ENCODE measurements at places on chromosomes 7 and 10. TPM values are rescaled to one million over a fixed set of nuclear protein-coding genes. Genes with fewer than 3 reads are reported as not detected.
A peak's percentile ranks its signal among the peaks of the same experiment; 100 is the strongest.

- no peaks in the 10 kb centered on the region for H3K27me3 ChIP-seq
- H3K4me1 ChIP-seq = no peaks in the 10 kb centered on the region
- H3K27ac ChIP-seq = no peak overlapping the region
- no peak overlapping the region for H3K4me3 ChIP-seq
These were observed 60.8 kb downstream of the ZNF438 start for GRCh38 chr10:30970760-30971460.

DNA sequence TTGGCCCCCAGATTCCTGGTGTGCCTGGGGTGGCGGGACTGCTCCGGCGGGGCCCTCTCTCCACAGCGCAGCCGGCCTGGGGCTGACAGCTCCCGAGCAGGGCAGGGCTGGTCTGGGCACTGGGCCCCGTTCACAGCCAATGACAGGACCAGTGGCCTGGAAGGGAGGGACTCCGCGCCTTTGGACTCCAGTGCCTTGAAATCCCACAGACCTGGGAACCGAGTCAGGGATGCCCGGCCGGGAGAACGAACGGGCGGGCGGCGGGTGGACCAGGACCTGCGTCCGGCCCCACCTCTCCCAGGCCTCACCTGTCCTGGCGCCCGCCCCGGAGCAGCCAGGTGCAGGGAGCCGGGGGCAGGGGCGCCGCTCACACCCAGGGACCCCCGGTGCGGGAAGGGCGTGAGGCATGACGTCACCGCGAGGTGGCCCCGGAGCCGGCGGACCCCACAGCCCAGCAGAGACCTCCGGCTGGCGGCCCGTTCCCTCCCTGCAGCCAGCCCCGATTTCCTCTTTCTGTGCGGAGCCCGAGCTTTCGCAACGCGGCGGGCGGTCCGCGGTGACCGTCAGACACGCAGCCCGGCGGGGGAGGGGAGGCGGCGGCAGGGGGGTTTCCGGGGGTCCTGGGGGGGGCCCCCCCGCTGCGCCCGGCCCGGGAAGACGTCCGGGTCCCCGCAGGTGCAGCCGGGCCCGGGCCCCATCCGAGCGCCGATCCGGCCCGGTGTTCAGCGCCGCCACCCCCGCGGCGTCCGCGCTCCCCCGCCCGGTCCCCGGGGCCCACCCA, 743 bp downstream of the ADAP1 start:
- no peaks in the 10 kb centered on the region for H3K36me3 ChIP-seq
- H3K27ac ChIP-seq = peak overlapping the region; percentile 86
- no peak for DNase-seq
- H3K4me1 ChIP-seq = peaks cover 19% of the 10 kb centered on the region

GRCh38 chr10:70939441-70940003, 51.2 kb upstream of the PCBD1 start:
- no peaks in the 10 kb centered on the region for H3K36me3 ChIP-seq
- H3K4me3 ChIP-seq = no peak overlapping the region
- DNase-seq = no peak

GRCh38 chr7:121525155-121525819, 129.2 kb upstream of the FAM3C start:
- no peak overlapping the region for H3K27ac ChIP-seq
- H3K4me3 ChIP-seq = no peak overlapping the region
- H3K36me3 ChIP-seq = no peaks in the 10 kb centered on the region

DNA sequence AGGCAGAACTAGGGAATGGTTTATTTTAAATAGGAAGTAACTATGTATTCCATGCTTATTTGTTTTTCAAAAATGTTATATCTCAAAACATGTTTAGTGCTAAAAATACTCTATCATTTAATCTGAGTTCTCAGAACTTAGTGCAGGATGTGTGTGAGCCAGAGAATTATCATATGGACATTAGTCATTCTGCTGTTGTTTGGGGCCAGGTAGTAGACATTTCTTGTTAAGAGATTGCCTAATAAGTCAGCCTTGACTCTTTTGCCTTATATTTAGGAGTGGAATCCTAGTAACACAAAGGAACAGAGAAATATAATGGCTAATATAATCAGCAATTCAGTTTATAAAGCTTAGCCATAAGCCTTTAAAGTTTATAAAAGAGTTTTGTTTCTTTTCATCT, 149.8 kb downstream of the CCSER2 start:
- no peak for DNase-seq
- no peak overlapping the region for H3K4me3 ChIP-seq
- H3K27ac ChIP-seq = no peak overlapping the region
- H3K36me3 ChIP-seq = peaks cover 29% of the 10 kb centered on the region

DNA sequence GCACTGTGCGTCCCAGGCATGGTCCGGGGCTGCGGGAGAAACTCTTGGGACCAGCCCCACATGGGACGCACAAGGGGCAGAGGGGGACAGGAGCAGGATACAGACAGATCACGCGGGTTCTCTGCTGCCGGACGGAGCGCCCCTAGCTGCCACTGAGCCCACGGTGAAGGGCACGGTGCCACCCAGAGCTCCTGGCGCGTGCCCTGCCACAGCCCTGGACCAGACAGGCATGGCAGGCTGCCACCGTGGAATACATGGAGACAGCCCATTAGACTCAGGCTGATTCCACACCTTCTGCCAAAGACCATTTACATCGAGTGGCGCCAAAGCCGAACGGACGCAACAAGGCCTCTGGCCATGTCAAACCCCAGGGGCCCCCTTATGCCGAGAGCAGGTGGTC, 90.4 kb downstream of the MAD1L1 start:
- no peaks in the 10 kb centered on the region for H3K4me1 ChIP-seq
- H3K4me3 ChIP-seq = no peak overlapping the region
- no peaks in the 10 kb centered on the region for H3K27me3 ChIP-seq
- H3K36me3 ChIP-seq = peaks cover 12% of the 10 kb centered on the region
- no peak overlapping the region for H3K27ac ChIP-seq

DNA sequence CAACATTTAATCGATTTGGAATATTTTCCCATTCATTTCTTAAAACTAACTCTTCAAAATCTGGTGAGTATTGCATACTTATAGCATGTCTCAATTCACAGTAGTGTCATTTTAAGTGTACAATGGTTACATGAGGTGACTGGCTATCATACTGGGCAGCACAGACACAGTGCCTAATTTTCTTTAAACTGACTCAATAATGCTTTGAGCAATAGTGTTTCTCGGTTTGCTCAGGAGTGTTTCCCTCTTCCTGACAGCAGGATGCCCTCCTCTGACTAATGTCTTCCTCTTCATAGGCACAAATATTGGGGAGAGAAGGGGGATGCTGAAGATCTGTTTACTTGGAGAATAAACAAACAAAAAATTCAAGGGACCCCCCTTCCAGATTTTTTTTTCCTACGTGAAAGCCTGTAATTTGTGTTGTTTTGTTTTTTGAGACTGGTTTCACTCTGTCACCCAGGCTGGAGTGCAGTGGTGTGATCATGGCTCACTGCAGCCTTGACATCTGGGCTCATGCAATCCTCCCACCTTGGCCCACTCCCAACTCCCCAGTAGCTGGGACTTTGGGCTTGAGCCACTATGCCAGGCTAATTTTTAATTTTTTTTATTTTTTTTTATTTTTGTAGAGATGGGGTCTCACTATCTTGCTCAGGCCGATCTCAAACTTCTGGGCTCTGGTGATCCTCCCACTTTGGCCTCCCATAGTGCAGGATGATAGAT, 2.2 kb downstream of the MRC1 start:
- no peaks in the 10 kb centered on the region for H3K27me3 ChIP-seq
- H3K4me3 ChIP-seq = peak overlapping the region; percentile 28
- no peak for DNase-seq
- no peaks in the 10 kb centered on the region for H3K4me1 ChIP-seq
- H3K27ac ChIP-seq = no peak overlapping the region
- no peaks in the 10 kb centered on the region for H3K36me3 ChIP-seq

GRCh38 chr7:64908358-64908757, 5.3 kb downstream of the ZNF273 start:
- H3K27ac ChIP-seq = no peak overlapping the region
- no peak for DNase-seq
- H3K36me3 ChIP-seq = no peaks in the 10 kb centered on the region
- peaks cover 43% of the 10 kb centered on the region for H3K4me1 ChIP-seq

GRCh38 chr10:34771525-34771924, 43.6 kb downstream of the PARD3 start:
- no peak overlapping the region for H3K4me3 ChIP-seq
- no peak for DNase-seq
- peaks cover 28% of the 10 kb centered on the region for H3K4me1 ChIP-seq
- H3K36me3 ChIP-seq = no peaks in the 10 kb centered on the region
- no peaks in the 10 kb centered on the region for H3K27me3 ChIP-seq

- H3K36me3 ChIP-seq = no peaks in the 10 kb centered on the region
- peaks cover 6% of the 10 kb centered on the region for H3K4me1 ChIP-seq
- no peak overlapping the region for H3K27ac ChIP-seq
- H3K27me3 ChIP-seq = no peaks in the 10 kb centered on the region
These were observed 16.3 kb upstream of the SAR1A start for GRCh38 chr10:70186571-70186970.

DNA sequence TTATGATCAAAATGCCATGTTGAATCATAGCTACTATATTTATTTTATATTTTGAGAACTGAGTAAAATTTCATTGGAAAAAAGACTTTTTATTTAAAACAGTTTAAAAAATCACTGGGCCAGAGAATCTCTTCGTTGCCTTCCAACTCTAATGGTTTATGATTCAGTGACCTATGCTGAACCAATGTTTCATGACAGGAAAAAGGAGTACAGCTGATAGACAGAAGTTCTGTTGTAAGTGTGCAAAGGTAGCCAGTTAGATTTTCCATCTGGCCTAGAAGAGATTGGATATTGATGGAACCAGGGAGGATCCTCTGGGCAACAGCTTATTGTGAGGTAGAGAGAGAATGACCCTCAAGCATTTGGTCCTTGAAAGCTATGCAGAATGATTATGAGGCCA, 745.8 kb downstream of the SUGCT start:
- no peaks in the 10 kb centered on the region for H3K36me3 ChIP-seq
- H3K4me3 ChIP-seq = no peak overlapping the region
- H3K27me3 ChIP-seq = no peaks in the 10 kb centered on the region
- H3K27ac ChIP-seq = no peak overlapping the region
- DNase-seq = no peak

GRCh38 chr10:78298835-78299234, 265.2 kb downstream of the RPS24 start:
- no peaks in the 10 kb centered on the region for H3K36me3 ChIP-seq
- no peaks in the 10 kb centered on the region for H3K27me3 ChIP-seq
- DNase-seq = no peak
- H3K27ac ChIP-seq = no peak overlapping the region
- no peak overlapping the region for H3K4me3 ChIP-seq

GRCh38 chr10:98404571-98405359, 10.2 kb downstream of the PYROXD2 start:
- no peak overlapping the region for H3K4me3 ChIP-seq
- no peak for DNase-seq
- no peak overlapping the region for H3K27ac ChIP-seq
- peaks cover 7% of the 10 kb centered on the region for H3K4me1 ChIP-seq

GRCh38 chr7:116152276-116152675, 58.1 kb upstream of the TES start:
- no peak for DNase-seq
- no peaks in the 10 kb centered on the region for H3K4me1 ChIP-seq
- H3K36me3 ChIP-seq = no peaks in the 10 kb centered on the region
- H3K4me3 ChIP-seq = no peak overlapping the region
- no peak overlapping the region for H3K27ac ChIP-seq
- no peaks in the 10 kb centered on the region for H3K27me3 ChIP-seq

GRCh38 chr10:80870282-80870681, 332.6 kb downstream of the SH2D4B start:
- H3K4me1 ChIP-seq = no peaks in the 10 kb centered on the region
- H3K36me3 ChIP-seq = no peaks in the 10 kb centered on the region
- no peaks in the 10 kb centered on the region for H3K27me3 ChIP-seq
- no peak for DNase-seq

DNA sequence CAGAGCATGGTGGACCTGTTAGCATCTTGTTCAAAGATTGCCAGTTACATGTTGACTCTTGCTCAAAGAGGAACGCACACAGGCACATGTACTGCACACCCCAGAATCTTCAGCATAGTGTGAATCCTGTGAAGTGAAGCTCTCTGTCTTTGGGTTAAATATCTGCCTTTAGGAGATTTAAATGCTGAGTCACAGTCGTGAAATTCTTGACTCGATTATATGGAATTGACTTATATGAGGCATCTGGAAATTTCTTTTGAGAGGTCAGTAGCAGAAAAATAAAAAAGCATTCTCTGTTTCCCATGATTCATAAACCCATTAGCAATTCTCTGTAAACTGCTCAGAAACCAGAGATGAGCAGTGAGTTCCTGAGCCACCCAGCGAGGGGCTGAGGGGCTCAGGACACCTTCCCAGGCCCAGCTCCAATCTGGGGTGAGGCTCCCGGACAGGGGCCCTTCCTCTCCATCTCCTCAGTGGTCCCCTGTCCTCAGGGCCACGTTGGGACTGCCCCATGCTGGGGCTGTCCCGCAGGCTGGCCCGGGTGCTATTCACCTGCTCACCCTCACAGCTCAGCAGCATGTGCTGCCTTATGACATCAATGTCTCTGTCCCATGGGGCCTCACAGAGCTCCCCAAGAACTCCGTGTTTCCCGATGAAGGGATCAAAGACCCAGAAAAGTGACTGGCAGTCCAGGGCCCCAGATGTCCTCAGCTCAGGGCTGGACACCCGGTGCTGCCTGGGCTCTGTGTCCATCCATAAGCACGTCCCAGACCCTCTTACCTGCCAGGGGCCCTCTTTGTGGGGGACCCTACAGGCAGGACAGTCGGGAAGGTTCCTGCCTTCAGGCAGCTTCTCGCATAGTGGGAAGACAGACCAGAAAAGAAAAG, 50.0 kb upstream of the INSIG1 start:
- no peak overlapping the region for H3K4me3 ChIP-seq
- H3K27ac ChIP-seq = no peak overlapping the region
- H3K4me1 ChIP-seq = no peaks in the 10 kb centered on the region
- no peaks in the 10 kb centered on the region for H3K36me3 ChIP-seq
- H3K27me3 ChIP-seq = no peaks in the 10 kb centered on the region

GRCh38 chr10:102131286-102132170, 1.3 kb upstream of the PPRC1 start:
- peaks cover 24% of the 10 kb centered on the region for H3K4me1 ChIP-seq
- H3K27ac ChIP-seq = peak overlapping the region; percentile 94
- no peak for DNase-seq

- no peak for DNase-seq
- no peaks in the 10 kb centered on the region for H3K27me3 ChIP-seq
- no peaks in the 10 kb centered on the region for H3K4me1 ChIP-seq
- H3K27ac ChIP-seq = no peak overlapping the region
These were observed 126.2 kb downstream of the KLF6 start for GRCh38 chr10:3658766-3659165.

- peaks cover 8% of the 10 kb centered on the region for H3K4me1 ChIP-seq
- H3K27me3 ChIP-seq = no peaks in the 10 kb centered on the region
- no peak overlapping the region for H3K27ac ChIP-seq
These were observed 11.2 kb downstream of the MIOS start for GRCh38 chr7:7577888-7578287.

- no peaks in the 10 kb centered on the region for H3K27me3 ChIP-seq
- peaks cover 20% of the 10 kb centered on the region for H3K4me1 ChIP-seq
- DNase-seq = no peak
- H3K4me3 ChIP-seq = no peak overlapping the region
- no peaks in the 10 kb centered on the region for H3K36me3 ChIP-seq
These were observed 60.7 kb upstream of the FOXK1 start for GRCh38 chr7:4621396-4621795.

- peaks cover 15% of the 10 kb centered on the region for H3K4me1 ChIP-seq
- H3K4me3 ChIP-seq = no peak overlapping the region
- H3K36me3 ChIP-seq = no peaks in the 10 kb centered on the region
- H3K27me3 ChIP-seq = peaks cover 3% of the 10 kb centered on the region
These were observed 70.2 kb upstream of the CUX1 start for GRCh38 chr7:101747053-101747878.

BTBD16 gene
- total RNA-seq = not detected

MYO1G gene
- total RNA-seq = 1.4 TPM

SLC39A12 gene
- not detected for total RNA-seq

SGCE gene
- total RNA-seq = 19.3 TPM

KIF11 gene
- 7.7 TPM for total RNA-seq

Data from esophagus squamous epithelium (tissue), 5 donors.